Fibroblast of skin of scalp (primary cell): ENCODE measurements at places on chromosomes 3 and 15.

DNA sequence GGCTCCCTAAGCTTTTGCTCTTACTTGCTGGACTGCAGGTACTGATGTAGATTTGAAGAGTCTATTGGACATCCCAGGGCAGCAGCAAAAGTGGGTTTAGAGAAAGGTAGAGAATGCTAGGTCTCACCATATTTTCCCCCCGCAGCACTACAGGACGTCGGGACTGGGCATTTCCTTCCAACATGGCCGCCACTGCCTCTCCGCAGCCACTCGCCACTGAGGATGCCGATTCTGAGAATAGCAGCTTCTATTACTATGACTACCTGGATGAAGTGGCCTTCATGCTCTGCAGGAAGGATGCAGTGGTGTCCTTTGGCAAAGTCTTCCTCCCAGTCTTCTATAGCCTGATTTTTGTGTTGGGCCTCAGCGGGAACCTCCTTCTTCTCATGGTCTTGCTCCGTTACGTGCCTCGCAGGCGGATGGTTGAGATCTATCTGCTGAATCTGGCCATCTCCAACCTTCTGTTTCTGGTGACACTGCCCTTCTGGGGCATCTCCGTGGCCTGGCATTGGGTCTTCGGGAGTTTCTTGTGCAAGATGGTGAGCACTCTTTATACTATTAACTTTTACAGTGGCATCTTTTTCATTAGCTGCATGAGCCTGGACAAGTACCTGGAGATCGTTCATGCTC, 11.2 kb downstream of the CYP8B1 start:
- DNase-seq = no peak

DNA sequence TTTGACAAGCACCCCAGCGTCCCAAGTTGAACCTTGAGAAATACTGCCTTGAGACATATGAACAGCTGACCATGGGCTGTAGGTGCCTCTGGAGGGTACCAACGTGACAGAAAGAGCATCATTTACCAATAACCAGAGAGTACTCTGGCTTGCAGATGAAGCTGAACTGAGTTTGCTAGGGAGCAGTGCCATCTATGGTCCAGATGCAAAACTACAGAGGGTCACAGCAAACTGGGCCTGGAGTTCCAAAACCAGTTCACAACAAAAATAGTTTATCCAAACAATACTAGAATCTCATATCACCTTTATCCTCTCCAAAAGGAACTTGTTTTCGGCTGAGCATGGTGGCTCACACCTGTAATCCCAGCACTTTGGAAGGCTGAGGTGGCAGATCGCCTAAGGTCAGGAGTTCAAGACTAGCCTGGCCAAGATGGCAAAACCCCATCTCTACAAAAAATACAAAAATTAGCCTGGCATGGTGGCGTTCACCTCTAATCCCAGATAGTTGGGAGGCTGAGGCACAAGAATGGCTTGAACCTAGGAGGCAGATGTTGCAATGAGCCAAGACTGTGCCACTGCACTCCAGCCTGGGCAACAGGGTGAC, 69.3 kb downstream of the CHAC1 start:
- peak; percentile 67 for DNase-seq

- no peak for DNase-seq
Observed at GRCh38 chr3:162718697-162719096, 1222.1 kb downstream of the OTOL1 start.

DNA sequence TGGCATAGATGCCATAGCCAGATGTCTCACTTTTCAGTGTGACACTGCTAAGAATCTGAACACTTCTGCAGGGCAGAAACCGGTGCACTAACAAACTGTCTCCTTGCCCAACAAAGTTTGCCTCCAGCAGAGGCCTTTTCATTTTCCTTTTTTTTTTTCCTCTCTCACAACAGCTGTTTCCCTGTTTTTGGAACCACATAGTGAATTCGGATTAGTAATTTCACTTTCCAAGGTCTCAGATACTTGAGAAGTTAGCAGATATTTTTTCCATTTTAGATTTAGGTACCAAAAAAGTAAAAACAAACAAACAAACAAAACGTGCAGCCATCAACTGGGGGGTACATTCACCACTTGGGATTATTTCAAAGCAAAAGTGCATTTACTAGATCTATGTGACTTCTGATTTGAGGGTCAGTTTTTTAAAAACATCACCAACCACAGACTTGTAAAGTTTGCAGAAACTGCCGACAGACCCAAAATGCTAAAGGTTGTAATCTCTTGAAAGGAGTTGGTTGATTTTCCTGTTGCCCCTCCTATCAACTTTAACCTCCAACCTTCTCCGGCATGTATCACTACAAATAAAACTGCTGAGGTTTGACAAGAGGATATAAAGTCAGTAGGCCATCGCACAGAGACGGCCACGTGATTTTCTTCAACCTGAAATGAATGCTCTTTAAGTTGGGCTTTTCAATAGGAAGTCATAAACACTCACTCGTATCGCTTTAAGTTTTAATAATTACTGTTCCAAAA, 169.1 kb downstream of the CDIN1 start:
- no peak for DNase-seq

DNA sequence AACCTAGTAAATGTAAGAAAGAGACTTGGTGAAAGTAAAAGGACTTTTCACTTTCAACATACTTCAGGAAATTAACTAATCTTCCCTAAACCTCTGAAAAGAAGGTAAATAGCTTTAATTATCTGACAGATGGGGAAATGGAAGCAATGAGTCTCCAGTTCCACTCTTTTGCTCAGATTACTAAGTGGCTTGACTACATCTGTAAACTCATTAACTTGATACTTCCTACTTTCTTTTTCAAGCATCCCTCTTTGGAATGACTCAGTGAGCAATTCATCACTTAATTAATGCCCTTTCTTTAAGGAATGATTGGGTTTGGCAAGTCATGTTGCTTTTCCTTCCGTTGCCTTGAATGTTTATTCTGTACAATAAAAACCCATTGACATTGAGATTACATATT, 234.2 kb downstream of the GRM7 start:
- no peak for DNase-seq

DNA sequence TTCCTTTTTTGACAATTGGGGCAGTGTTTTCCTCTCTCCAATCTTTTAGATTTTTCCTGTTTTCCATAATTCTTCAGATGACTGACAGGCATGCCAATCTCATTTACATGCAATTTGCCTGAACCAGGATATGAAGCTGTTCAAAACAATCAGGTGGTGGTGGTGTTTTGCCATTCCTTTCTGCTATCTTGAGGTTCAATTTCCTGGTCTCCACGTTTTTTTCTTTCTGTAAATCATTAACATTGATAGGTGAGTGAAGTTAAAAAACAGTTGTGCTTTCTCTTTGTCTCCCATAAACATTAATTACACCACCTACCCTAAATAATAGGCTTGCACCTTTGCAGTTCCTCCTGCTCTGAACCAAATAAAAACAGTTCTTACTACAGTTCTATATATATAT, 49.1 kb downstream of the C2CD4A start:
- no peak for DNase-seq

DNA sequence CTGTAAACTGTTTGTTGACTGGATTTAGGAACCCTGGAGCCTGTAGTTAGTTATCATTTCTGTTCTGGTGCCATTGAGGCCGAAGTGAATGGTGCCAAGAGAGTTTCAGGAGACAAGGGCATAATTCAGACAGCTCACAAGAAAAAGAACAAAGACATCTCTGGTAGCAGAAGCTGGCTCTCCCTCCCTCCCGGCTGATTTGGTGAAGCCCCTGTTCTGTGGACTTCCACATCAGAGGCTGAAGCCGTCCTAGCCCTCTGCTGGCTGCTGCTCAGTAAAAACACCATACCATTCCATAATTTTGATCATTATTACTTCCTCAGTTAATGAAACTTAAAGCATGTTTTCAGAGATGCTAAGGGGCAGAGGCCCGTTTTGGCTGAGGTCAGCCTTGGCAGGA, 381.2 kb upstream of the WNT5A start:
- no peak for DNase-seq

DNA sequence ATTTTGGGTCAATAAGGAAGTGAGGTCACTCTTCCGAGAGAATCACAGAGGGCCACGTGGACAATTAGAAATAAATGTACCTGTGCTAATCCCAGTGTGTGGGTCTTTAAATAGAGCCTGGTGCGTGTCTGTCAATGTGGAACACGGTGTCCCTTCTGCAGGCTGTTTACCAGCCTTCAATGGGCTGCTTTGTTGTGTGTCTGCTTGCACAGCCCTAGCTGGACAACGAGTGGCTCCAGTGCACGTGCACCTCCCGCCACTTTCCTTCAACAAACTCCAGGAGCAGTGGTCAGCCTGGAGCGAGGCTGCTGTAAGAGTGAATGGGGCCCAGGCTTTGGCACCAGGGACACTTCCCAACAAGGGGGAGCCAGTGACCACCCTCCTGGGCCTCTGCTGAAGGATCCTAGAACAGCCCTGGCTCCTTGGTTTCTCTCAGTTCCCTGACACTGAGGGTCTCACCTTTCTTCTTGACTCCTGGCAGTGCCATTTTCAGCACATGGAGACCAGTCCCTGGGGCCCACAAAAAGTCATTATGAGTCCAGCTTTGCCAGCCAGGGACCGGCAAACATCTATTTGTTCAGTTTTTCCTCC, 76.1 kb downstream of the ISG20 start:
- no peak for DNase-seq

- no peak for DNase-seq
Observed at GRCh38 chr15:99163271-99164062, 58.6 kb downstream of the SYNM start.

GRCh38 chr3:124878561-124879336, 8.4 kb downstream of the ITGB5 start:
- DNase-seq = peak; percentile 95

GRCh38 chr15:29838352-29839010, 16.2 kb upstream of the TJP1 start:
- no peak for DNase-seq

GRCh38 chr15:25242166-25242879, 196.5 kb downstream of the UBE3A start:
- no peak for DNase-seq

DNA sequence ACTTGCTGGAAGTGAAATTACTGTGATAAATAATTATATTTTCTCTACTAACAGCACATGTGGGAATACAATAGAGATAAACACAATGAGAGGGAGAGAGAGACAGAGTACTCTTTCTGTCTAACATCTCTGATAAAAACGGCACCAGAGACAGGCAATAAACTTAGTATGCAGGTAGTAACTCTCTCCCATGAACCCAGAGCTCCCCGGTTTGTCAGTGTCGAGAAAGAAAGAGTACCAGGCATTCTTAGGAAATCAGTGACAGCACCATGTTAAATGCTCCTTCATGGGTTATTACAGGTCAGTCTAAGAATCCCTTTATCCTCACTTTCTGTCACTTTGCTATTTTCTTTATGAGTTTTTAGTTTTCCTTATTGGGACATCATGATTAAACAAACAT, 110.7 kb upstream of the EPHA3 start:
- DNase-seq = no peak

GRCh38 chr15:25967116-25967515, 104.0 kb upstream of the ATP10A start:
- DNase-seq = peak; percentile 47

- DNase-seq = peak; percentile 49
Observed at GRCh38 chr3:119300991-119301391, 6.8 kb downstream of the ARHGAP31 start.

- no peak for DNase-seq
Observed at GRCh38 chr15:64618540-64618939, 156.8 kb downstream of the RBPMS2 start.

DNA sequence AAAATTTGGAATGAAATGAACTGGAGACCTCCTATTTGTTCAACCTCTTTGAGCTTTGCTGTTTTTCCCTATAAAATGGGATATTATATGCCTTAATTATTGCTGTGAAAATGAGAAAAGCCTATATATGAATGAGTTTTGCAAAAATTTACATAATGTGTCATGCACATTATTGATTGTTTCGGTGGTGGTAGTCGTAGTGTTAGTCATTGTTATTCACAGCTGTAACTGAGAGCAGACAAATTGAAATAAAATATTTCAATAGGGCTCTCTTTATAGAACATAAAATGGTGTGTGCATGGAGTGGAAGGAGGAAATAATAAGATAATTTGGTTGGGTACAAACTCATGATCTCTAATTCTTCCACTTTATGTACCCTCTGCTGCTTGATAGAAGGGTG, 153.7 kb upstream of the GADL1 start:
- no peak for DNase-seq
